ENCODE measurements at places on chromosomes 7 and 10.

DNA sequence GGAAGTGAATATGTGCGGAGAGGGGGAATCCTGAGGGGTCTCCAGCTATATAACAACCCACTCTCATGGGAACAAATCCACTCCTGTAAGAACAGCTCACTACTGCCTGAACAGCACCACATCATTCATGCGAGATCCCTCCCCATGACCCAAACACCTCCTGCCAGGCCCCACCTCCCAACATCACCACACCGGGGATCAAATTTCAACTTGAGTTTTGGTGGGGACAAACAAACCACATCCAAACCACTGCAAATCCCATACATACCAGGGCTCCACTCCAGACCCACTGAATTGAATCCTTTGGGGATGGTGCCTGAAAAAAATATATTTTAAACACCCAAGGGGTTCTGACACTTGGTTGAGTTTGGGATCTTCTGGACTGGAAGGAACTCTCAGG lies 181.5 kb upstream of the PLXNA4 start:
- no peak for DNase-seq

DNA sequence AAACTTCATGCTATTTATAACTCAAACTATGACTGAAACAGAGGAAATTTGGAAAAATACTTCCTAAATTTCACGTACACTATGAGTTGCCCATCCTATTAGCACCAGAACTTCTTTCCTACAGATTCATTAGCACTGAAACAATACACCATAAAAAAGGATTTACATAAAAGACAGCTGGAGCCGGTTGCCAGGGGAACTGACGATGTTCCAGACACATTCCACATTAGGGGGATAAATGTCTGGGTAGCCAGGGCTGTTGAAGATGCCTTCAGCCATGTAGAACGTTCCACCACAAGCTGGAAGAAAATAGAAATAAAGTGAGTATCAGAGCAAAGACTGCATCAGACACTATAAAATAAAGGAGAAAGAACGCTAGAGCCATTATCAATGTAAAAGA lies 129.8 kb upstream of the RSU1 start:
- no peak for DNase-seq

GRCh38 chr7:47329320-47329926 lies 252.5 kb downstream of the TNS3 start:
- no peak for DNase-seq

- no peak for DNase-seq
These were observed 97.0 kb upstream of the AMPH start for GRCh38 chr7:38728145-38728544.

GRCh38 chr7:13800694-13801448 lies 188.6 kb downstream of the ETV1 start:
- DNase-seq, result no peak

- DNase-seq, result no peak
These were observed 272.3 kb upstream of the RNF32 start for GRCh38 chr7:156368053-156368843.

DNA sequence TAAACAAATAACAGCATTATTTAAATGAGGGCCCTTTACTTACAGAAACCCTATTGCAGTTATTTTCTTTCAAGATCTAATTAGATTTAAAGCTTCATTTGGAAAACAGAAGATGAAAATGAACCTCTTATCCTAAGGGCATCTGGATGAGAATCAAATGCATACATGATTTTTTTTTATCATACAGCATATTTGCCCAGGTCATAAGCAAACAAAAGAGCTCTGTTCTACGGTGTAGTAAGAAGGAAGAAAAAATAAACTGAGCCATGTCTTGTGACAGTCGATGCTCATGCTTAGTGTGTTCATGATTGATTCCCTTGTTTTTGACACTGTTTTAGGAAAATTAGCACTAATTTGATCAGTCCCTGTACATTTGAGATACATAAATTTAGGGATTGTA lies 202.6 kb upstream of the RNF32 start:
- DNase-seq, result no peak

GRCh38 chr10:113322843-113323242 lies 230.0 kb upstream of the HABP2 start:
- no peak for DNase-seq

- DNase-seq, result no peak
These were observed 496.2 kb upstream of the ZMIZ1 start for GRCh38 chr10:78572565-78572964.

GRCh38 chr10:114506871-114507385 lies 102.6 kb upstream of the AFAP1L2 start:
- DNase-seq, result no peak

DNA sequence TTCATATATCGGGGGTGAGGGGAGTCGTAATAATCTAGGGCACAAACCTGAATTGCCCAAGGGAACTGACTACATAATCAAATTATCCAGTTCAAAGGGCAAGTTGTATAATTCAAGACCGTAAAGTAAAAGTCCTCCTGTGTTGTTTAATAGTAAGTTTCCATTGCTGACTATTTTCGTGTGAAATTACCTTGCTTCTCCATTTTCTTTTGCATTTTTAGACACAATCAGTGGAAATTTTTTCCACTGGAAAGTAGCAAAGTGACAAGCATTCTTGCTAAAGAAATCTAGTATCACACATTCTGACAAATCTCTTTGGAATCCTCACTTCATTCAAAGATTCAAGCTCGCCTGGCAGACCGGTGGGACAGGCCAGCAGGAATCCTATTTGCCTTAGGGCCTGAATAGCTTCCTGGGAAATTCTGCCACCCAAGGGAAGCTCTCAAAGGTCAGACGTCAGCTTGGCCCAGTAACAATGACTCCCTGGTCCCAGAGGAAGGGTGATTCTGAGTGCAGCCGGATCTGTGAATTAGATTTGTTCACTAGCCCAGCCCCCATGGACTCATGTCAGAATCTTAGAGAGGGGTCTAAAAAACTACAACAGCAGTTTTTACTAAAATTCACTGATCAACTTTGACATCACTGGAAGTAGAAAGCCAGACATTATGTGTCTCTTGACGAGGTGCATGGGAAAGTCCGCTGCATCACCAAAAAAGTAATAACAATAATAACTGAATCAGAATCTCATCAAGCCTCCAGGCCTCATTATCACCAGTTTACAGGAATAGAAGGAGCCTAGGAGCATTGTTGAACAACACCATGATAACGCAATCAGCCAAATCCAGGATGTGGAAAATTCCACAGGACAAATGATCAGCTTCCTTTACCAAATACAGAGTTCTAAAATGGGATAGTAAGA lies 161.0 kb downstream of the SKIDA1 start:
- no peak for DNase-seq

- no peak for DNase-seq
These were observed 17.2 kb upstream of the ACSL5 start for GRCh38 chr10:112356686-112357085.

DNA sequence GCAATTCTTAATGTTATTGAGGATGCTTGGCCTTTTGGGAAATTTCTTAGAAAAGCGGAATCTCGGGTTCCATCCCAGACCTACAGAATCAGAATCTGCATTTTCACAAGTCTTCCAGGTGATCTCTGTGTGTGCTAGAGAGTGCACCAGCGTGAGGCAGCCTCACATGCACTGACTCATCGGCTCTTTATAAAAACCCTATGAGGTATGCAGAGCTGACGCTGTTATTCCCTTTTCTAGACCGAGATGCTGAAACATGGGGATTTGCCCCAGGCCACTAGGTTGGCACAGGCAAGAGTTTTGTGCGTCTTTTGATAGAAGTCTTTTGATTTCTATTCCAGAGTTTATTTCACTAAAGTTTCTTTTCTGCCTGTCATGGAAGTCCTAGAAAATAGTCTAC lies 61.2 kb downstream of the CDCA7L start:
- DNase-seq, result no peak

- DNase-seq, result no peak
These were observed 95.7 kb downstream of the ELAPOR2 start for GRCh38 chr7:86963599-86964230.
